ENCODE measurements at places on chromosomes 3 and 15.

DNA sequence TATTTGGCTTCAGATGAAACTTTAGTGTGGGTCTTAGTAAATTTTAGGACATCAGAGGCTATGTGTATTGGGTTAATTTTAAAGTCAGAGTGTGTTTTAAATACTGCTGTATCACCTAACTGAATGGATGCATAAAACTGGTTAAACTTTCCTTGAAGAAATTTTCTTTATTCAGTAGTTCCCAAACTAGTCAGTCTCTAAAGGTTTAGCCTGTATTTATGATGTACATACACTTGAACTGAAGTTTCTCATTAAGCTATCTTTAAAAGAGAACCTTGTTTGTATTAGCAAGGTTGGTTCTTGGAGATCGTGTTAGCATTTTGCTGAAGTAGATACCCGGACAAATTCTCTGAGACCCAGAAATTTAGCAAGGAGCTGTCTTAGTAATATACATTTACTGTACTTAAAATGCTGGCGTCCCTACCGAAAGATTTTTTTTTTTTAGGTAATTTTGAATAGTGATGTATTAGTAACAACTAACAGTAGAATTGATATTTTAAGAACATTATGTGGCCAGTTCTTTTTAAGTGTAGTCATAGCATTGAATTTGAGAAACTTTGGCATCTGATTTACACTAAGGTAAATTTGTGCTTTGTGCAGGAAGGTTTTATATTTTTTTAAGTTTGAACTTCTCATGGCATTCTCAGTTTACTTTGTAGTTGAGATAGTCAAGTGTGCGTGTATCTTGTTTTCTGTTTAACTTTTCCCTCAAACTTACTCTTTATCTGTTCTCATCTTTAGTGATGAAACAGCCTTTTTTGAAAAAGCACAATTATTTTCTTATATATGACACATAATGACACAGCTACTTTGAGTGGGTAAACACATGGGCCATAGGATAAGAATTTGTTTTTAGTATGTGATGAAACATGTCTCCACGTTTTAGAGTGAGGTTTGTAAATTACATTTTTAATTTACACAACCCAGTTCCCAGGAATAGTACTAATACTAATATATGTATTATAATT, 2.9 kb downstream of the DIPK2A start:
- DNase-seq: no peak

DNA sequence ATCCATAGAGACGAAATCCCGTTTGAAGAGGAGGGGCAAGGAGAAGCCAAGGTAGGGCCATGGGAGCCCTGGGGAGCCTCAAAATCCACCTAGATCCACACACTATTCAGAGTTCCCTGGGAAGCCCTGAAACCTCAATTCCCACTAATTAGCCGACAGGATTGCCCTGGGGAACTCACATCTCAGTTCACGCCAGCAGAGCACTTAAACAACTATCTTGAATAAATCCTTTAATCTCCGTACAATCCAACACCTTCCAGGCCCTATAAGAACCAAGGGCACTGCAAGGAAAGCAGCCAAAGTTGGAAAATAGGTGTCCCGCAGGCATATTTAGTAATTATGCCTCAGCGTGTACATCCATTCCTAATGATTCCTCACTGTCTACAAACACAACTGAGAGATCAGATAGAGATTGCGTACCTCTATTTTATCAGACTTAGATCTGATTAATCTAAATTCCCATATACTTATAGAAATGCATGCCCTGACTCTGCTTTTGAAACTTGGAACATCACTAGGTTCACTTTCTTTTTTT, 25.6 kb upstream of the EIF4A2 start:
- DNase-seq: no peak

DNA sequence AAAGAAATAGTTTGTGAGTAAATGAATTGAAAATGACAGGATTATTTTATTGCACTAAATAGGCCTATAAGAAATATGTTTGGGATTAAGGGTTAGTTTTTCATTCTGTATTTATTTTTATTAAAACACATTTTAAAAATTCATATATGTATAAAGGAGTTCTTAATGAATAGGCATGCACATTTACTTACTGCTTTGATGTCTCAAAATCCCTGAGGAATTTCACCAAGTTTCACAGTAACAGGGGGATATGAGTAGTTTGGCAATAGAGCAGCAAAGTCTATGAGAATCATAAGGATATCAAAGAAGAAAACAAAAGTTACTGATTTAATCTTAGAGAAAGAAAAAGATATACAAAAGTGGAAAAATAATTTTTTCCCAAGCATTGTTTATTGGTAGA, 411.7 kb downstream of the NAALADL2 start:
- DNase-seq: no peak

DNA sequence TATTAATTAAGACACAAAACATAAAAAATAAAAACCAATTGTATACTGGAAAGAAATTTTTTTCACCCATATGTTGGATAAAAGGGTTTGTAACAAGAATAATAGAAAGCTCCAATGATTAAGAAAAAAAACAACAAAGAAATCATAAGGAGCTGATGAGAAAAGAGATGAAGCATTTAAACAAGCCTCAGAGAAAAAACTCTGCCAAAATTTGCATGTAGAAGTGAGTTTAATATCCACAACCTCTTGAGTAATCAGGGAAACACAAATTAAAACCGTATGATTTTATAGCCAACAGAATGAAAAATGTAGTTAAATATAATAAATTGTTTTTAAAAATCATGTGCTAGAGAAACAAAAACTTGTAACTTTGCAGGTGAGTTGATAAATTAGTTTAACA, 192.9 kb downstream of the BCHE start:
- no peak for DNase-seq

- DNase-seq: peak; percentile 55
Measured at GRCh38 chr3:67655364-67656121, 1.1 kb upstream of the SUCLG2 start.

DNA sequence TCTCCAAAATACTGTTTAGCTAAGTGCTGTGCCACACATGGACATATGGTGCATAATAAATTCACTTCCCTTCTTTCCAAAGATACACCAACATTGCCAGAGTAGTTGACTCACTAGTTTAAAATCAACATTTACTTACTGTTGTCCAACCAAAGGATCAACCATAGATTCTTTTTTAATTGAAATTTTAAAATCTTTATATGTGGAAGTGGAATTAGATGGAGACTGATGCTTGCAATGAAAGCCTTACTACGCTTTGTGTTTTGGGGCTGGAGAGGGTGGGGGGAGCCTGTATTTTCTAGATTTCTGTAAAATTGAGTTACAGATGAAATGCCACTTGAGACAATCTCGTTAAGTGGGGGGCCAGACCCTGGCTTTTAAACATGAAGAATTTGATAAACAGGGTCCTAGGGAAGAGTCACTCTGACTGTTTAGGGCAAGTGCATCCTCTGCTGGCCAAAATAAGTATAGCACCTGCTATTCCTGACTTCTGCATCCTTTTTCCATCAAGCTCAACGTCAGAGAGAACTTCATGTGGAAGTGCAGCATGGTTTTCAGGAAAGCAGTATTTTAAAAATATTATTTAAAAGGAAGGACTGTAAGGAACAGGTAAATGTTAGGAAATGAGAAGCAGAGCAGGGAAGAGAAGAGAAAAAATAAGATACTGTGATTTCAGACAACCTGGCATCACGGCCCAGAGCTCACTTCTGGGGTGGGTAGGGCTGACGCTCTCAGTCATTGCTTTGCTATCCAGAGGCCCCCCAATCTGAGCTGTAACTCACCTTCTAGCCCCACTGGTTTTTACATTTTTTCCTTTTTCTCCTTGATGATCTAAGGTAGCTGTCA, 76.7 kb downstream of the BOC start:
- no peak for DNase-seq

DNA sequence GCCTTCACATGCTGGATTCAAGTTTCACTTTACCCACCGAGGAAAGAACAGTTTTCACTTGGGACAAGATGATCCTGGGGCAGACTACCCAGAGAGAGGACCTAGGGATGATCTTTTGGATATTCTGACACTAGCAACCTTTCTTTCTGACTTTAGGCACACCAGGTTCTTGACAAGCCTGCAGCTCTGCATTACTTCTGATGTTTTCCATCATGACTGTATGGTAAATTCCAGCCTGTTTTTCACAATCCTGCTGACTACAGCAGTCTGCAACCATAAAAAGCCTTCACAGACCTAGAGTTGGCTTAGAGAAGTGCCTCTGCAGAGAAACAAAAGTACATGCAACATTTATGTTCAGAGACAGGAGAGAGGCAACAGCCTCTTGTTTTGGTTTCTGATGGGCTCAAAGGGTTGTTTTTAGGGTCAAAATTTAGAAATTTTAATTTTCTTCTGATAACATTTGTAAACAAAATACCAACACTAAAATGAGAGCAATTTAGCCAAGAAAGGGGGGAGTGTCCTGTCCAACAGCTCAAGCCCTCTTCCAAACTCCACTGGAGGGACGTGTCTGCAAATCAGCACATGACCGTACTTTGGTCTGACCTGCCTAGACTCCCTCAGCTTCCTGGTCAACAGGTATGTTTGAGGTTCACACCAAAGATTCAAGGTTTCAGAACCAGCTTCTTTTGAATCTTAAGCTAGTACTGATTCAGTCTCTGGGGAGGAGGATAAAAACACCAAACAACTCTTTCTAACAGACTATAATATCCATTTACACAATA, 799 bp downstream of the ABI3BP start:
- DNase-seq: no peak

DNA sequence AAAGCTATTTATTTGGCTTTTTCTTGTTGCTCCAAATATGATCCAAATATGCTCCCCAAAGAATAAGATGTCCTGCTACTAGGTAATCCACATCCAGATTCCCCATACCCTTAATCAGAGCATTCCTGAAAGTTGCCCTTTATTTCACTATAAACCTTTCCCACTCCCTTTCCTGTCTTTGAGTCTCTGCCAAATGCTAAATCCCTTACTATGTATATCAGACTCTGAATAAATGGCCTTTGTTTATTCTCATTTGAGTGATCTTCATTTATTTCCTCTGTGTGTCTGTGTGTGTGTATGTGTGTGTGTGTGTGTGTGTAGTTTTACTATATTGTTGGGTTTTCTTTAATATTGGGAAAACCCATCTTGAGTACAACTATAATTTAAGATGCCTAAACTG, 7.0 kb upstream of the SPICE1 start:
- no peak for DNase-seq

GRCh38 chr15:82855286-82856100, 46.1 kb downstream of the WHAMM start:
- no peak for DNase-seq

DNA sequence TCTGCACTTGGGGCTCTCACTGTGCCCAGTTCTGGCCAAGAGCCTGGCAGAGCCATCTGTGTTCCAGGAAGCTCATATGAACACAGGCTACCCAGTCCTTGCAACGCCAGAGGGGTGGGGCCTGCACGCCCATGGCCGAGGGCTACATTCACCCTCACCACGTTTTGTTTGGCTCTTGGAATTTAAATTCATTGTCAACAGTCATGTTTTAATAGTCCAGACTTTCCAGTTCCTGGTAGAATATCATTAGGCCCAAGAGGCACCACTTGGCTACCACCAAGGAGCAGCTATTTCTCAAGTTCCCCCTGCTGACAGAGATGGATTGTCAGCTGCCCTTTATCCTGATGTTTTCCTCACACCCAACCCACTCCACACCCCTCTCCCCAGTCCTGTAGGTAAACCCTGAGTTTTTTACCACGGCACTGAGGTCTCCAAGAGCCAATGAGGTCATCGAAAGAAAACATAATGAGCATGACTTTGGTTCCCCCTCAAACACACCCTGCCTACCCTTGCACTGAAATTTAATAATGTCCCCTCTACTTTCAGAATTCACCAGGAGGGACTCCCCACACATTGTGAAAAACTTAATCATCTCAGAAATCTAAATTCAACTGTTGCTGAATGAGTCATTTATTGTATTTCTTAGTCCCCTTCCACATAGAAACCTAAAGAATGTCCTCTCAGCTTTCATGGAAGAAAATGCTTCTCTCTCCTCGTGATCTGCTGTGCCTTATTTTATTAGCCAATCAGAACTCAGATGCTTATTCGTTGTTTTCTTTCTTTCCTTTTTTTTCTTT, 125.1 kb downstream of the SHQ1 start:
- DNase-seq: peak; percentile 75

DNA sequence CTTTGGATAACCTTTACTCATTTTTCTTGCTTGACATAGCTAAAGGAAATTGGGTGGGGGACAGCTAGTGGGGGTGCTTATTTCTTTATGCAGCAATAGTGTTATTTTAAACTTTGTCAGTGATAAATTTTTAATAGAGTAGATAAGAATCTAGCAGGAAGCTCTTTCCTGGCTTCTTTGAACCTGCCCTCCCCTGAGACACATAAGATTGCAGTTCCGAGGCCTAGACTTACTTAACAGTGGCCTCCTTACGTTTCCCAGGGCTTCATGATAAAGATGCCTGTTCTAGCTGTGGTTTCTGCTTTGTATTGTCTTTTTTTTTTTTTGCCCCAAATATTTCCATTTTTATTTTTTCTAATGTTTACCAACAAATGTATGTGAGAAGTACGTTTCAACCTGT, 170.1 kb downstream of the VPS8 start:
- no peak for DNase-seq

DNA sequence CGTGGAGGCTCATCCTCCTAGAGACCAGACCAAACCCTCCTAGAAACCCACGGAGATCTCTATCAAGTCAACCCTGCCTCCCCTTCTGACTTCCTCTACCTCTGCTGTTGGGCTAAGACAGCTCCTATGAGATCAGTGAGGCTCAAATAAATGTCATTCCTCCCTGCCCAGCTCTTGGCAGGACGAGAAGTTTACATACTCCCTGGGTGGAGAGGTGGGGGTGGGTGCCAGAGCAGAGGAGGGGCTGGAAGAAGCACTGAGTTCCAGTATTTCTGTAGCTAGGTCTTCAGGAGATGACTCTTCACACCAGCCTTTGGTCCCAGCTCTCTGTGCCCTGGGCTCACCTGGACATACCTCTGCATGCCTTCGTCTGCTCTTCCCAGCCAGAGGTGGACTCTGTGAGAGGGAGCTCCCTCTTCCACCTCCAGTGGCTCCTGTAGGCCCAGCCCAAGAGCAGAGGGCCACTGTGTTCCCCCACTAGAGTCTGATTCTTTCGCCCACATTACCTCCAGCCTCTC, 42.4 kb upstream of the TLE3 start:
- DNase-seq: no peak

GRCh38 chr3:9130345-9131305, 118.8 kb downstream of the SRGAP3 start:
- no peak for DNase-seq

GRCh38 chr15:28726102-28726501, 13.9 kb upstream of the GOLGA8M start:
- no peak for DNase-seq

DNA sequence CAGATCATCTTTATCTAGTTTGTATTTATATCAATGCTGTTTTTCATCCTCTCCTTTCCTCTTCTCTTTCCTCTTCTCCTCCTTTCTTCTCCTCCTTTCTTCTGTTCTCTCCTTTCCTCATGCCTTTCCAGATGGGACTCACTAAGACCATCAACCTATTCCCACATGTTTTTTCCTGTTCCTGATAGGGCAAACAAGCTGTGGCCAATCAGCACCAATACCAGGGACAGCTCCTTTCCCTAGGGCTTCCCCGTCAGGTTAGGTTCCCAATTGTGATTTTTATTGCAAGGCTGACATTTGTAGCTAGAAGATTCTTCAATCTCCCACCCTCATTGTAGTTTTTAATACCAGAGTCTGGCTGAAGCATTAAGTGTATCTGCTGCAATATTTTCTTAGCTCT, 76.3 kb upstream of the COL8A1 start:
- no peak for DNase-seq

All from ureter (tissue), 1 donor.